ENCODE measurements at places on chromosomes 6 and 20.

DNA sequence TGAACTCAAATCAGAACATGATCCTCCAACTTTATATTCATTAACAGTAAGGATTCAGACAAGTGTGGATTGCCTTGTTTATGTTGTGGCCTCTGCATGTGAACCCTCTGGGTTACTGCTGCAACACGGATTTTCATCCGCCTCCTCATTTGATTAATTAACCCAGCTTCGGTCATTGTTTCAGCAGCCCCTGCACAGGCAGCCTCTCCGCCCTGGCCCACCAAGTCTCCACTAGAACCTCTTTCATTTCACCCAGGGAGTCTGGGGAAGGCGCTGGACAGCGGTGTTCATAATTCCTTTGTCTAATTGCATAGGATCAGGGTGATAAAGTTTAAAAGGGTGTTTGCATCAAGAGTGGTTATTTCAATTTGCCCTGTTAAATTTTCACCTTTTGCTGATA, 15.7 kb downstream of the NKX2-2 start:
- DNase-seq: no peak

DNA sequence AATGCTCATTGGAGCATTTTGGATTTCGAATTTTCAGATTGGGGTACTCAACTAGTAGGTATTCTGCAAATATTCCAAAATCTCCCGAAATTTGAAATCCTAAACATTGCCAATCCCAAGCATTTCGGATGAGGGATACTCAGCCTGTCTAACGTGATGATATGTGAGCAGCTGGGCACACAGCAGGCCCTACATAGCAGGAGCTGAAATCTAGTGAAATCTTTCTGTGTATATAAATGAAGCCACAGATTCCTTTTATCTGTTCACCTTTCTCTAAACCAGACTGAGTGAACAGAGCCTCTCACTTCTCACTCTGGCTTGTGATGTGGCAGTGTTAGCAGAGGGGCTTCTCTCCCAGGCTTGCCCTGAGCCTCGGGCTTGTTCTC, 17.8 kb downstream of the STX16 start:
- DNase-seq: no peak

DNA sequence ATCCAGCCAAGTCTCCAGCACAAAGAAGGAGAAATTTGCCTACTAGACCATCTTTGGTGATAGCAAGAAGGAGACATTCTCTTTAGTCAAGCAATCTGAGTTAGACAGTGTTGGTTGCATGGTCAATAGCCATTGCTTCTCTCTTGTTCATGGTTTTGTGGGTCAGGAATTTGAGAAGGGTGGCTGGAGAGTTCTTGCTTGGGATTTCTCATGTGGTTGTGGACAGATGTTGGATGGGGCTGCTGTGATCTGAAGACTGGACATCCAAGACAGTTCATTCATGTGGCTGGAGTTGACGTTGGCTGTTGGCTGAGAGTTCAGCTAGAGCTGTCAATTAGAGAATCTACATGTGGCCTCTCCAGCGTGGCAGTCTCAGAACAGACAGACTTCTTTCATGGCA, 322.3 kb upstream of the PRDM1 start:
- DNase-seq: no peak

DNA sequence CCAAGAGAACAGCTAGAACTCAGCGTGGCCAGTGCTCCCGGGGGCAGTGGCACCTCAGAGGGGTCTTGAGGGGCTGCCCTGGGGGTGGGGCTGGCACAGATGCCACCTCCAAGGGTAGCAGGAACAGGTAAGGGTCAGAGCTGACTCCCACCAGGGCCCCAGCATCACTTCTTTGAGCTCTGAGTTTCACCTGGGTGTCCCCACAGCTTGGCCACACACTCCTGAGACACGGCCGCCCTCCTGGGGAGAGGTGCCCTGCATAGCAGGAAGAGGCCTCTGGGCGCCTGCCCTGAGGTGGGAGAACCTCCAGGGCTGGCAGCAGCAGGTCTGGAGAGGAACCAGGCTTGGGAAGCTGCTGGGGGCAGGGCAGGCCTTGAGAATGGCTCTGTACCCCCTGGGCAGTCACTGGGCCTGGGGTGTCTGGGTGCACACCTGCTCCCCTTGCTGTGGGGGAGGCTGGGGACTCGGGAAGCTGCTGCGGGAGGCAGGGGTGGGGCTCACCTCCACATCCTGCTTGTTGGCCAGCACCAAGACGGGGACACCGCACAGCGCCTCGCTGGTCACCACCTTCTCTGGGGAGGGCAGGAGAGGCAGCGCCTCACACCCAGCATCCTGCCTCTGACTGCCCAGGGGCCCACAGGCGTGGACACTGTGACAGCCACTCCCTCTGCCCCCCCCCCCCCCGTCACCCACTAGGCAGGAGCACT, 5.0 kb downstream of the TNFRSF6B start:
- DNase-seq: no peak

GRCh38 chr6:110934381-110934898, 24.1 kb upstream of the GTF3C6 start:
- no peak for DNase-seq

- no peak for DNase-seq
Observed at GRCh38 chr6:147322299-147323162, 118.3 kb downstream of the STXBP5 start.

DNA sequence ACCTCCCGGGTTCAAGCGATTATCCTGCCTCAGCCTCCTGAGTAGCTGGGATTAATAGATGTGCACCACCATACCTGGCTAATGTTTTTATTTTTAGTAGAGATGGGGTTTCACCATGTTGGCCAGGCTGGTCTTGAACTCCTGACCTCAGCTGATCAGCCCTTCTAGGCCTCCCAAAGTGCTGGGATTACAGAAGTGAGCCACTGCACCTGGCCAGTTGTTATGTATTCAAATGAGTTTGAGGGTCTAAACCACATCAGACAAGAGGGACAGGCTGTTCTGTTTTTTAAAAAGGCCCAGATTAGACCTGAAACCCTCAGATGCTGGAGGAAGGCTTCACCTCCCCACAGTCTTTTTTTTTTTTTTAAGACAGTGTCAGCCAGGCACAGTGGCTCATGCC, 4.1 kb upstream of the SPAG4 start:
- no peak for DNase-seq

GRCh38 chr20:23240519-23240918, 110.1 kb upstream of the NXT1 start:
- no peak for DNase-seq

DNA sequence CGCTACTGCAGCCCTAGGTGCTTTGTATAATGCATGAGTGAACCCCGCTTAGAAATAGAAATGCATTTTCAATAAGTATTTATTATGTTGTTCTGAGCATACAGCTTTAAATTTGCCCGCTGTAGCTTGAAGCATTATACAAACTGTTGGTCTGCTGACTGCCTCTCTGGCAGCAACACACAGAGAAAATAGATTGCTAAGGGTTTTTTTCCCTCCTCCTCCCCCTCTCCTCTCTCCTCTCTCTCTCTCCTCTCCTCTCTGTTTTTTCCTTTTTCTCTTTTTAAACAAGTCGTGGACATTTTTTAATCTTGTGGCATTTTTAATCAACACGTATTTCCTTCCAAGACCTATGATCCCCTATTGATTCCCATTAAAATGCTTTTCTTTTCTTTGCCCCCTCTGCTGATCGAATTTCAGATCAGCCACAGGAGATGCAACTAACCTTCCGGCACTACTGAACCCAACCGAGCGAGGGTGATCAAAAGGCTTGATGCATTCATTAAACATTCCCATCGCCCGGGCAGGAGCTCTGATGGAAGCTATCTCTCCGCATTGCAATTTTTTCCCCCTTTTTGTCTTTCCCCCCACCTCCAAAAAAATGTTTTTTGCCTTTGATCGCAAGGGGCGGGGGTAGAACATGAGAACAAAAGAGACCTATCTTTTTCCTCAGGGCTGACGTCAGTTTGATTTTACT, 90.7 kb upstream of the ARID1B start:
- no peak for DNase-seq

DNA sequence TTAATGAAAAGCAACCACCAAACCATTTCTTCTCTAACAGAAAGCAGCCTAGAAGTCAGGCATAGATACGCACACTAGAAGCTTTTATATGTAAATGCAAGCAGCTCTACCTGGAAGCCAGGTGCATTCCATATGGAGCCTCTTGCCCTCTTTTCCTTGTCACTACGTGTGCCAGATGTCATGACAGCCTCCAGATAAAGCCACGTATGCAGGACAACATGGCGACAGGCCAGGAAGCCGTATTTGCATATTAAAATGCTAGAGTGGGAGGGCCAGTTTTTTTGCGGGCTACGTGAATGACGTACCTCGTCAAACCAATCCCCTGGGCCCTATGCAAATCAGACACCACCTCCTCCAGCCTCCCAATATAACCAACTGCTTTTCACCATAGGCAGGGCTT, 308.1 kb upstream of the SPTLC3 start:
- no peak for DNase-seq

- no peak for DNase-seq
Observed at GRCh38 chr6:167154895-167155294, 2.9 kb downstream of the GPR31 start.

GRCh38 chr6:118639054-118639964, 12.1 kb downstream of the CEP85L start:
- DNase-seq: no peak

- no peak for DNase-seq
Observed at GRCh38 chr6:89359561-89359960, 7.0 kb upstream of the UBE2J1 start.

GRCh38 chr6:24827162-24827561, 28.4 kb upstream of the ARMH2 start:
- DNase-seq: no peak

DNA sequence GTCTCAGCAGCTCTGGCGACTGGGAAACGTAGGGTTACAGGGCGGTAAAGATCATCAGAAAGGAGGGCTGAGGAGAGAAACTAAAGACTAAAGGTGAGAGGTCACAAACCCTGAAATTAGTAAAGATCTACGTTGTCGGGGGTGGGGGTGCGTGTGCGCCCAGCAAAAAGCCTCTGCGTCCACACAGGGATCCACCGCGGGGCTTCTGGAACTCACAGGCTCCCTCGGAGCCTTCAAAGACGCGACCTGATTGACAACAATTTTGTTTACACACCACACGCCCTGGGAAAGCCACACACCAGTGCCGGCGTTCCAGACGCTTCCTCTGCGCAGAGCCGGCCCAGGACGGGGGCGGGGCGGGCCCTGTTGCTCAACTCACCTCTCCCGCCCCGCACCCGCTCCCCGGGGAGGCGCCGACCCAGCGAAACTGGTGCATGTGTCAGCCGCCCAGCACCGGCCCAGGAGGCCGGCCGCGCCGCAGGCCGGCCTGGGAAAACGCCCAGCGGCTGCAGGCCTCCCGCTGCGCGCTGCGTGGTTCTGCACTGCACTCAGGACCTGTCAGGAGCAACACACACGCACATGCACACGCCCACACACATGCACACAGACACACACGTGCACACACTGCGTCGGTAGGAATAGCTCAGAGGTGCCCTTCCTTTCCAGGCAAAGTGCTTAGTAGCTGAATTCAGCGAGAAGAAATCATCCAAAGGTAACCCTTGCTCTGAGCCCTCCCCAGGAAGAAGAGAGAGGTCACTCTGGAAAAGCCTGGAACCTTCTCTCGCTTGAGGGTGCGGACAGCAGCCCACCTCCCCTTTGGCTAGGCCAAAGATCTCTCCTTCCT, 57.2 kb upstream of the ARID1B start:
- DNase-seq: peak; percentile 83

- no peak for DNase-seq
Observed at GRCh38 chr6:22003287-22003686, 293.5 kb downstream of the PRL start.

DNA sequence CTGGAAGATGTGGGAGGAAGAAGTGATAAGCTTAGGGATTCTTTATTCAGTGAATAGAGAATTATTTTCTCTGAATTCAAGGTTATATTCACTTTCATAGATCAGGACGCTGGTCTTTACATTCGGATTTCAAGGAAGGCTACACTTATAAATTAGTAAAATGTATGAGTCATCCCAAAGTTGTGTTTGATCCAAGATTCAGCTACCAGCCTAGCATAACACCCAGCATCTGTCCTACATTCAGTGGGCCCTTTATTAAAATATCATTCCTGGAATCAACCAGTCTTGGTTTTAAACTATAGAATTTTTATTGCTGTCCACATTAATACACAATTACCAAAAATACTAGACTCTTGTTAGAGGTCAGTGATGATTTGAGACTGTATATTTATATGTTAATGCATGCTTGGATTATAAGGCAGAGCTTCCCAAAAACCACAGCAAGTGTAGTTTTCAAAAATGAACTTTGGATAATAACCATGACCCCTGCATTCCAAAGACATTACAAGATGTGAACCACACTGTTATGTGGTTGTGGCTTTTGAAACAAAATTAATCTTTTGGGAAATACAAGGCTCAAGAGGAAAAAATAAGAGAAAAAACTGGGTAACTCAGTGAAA, 210.7 kb upstream of the CNR1 start:
- no peak for DNase-seq

- no peak for DNase-seq
Observed at GRCh38 chr6:101662111-101662897, 268.8 kb downstream of the GRIK2 start.
